ENCODE measurements at places on chromosomes 2 and 18. TPM values are rescaled to one million over a fixed set of nuclear protein-coding genes. Genes with fewer than 3 reads are reported as not detected.

- no peak for DNase-seq
Measured at GRCh38 chr18:76466410-76466991, 28.5 kb downstream of the ZNF516 start.

DNA sequence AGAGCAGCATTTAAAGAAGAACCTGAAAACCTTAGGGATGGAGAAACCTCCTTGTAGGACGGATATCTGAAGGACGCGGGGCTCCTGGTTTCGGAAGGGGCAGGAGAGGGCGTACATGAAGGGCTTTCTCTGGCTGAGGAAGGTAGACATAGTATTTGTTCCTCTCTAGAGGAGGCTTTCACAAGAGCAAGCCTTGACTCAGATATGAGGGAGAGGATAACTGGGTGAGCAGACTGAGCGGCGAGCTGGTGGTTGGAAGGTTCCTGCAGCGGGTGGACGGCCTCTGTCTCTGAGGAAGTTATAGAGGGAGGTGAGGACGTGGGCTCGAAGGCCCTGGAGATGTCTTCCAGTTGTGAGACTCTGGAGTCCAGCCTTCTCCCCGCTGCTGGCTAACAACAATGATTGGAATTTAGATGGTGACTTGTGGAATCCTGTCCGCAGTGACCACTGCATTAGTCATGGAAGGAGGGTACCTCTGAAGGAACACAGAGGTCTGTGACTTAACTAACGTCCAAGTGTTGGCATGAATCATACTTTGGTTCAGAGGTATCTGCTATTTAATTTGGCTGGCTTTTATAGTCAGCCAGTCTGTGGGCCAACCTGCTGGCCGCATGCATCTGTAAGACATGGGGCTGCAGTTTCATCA, 80.9 kb downstream of the ASAP2 start:
- DNase-seq: peak; percentile 99

DNA sequence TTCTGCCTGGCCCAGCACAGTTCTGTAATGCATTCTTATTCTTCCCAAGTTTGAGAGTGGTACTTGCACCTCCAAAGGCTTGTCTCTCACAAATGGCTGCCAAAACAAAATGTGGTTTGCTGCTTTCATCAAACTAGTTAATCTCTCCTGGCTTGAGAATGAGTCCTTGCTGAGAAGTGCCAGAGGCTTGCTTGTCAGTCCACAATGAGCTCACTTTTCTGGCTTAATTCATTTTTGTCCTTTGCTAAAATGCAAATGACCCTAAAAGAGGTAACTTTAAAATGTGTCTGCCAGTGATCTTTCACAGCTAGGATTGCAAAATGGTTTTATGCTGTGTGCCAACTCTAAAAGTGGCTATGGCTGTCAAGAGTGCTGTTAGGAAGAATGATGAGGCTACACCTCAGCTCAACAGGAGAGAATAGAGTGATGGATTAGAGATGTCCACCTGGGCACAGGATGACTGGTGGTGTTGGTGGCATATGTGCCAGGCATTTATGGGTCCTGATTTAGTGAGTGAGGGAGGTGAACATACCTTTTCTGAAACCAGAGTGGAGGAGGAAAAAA, 291.2 kb upstream of the HNMT start:
- no peak for DNase-seq

GRCh38 chr2:217555081-217555876, 447.5 kb downstream of the TNS1 start:
- DNase-seq: peak; percentile 52

DNA sequence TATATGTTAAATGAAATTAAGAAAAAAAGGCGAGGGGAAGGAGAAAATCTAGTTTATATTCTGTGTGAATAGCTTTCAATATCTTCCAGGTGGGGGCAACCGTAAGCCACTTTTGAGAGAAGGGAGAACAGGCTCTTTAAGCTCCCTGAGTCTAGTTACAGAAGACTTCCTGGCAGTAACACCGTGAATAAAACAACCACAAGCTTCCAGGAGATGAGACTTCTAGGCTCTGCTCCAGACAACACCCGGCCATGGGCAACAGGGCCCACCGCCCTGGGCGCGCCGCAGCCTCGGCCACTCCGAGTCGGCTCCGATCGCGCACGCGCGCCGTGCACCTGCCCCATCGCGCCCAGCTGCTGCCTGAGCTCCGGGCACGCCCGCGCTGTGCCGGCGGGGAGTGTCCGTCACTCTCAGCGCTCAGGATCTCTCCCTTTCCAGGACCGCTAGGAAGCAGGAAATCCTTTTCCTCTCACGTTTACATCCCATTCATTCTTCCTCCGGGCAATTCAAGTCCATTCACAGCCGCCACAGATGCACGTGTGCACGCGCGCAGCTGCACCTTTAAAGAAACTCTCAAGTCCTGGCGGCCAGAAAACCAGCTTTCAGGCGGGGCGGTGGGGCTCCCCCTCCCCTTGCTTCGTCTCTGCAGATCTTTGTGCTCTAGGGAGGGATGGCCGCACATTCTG, 19.4 kb upstream of the PAX3 start:
- DNase-seq: peak; percentile 70

DNA sequence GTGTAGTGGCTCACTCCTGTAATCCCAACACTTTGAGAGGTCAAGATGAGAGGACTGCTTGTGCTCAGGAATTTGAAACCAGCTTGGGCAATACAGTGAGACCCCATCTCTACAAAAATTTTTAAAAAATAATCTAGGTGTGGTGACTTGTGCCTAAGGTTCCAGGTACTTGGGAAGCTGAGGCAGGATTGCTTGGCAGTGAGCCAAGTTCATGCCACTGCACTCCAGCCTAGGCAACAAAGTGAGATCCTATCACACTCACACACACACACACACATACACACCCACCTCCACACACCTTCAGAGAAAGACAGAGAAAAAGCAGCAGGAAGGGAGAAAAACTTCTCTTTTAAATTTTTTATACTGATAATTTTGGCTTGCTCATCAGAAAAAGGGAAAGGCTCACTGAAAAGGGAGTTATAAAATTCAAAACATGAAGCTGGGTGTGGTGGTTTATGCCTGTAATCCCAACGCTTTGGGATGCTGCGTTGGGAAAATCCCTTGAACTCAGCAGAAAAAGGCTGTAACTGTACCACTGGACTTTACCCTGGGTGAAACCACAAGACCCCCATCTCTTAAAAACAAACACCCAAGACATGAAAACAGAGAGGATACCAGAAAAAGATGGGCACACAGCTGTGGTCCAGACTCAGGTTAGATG, 25.7 kb downstream of the FAM168B start:
- DNase-seq: no peak

GRCh38 chr2:179594268-179595112, 266.9 kb downstream of the ZNF385B start:
- DNase-seq: no peak

DNA sequence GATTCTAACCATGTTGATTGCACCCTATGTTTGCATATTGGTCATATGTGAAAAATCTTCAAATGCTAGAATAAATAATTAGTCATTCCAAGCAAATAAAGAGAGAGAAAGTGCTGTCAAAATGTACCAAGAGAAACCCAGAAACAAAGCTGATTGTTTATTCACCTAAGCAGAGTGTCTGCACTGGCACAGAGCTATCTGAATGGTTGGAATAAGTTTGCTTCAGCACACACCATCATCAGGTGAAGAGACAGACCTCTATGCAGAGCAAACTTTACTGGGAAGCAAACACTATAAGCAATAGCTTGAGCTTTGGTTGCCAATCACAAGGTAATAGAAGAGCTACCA, 25.4 kb downstream of the DSG4 start:
- no peak for DNase-seq

Gene CCDC74B
- 3.8 TPM for total RNA-seq

Gene IFIH1
- 1.6 TPM for total RNA-seq

Gene ABCA12
- total RNA-seq: not detected

Gene FMNL2
- 19.6 TPM for total RNA-seq

Measured in GM23248 (cell line).